ENCODE measurements at places on chromosomes 5 and 9. TPM values are rescaled to one million over a fixed set of nuclear protein-coding genes. Genes with fewer than 3 reads are reported as not detected.

- H3K27ac ChIP-seq, result no peak overlapping the region
- H3K4me1 ChIP-seq, result no peaks in the 10 kb centered on the region
- H3K36me3 ChIP-seq, result peaks cover 27% of the 10 kb centered on the region
Observed at GRCh38 chr9:131203431-131204218, 72.7 kb downstream of the FAM78A start.

DNA sequence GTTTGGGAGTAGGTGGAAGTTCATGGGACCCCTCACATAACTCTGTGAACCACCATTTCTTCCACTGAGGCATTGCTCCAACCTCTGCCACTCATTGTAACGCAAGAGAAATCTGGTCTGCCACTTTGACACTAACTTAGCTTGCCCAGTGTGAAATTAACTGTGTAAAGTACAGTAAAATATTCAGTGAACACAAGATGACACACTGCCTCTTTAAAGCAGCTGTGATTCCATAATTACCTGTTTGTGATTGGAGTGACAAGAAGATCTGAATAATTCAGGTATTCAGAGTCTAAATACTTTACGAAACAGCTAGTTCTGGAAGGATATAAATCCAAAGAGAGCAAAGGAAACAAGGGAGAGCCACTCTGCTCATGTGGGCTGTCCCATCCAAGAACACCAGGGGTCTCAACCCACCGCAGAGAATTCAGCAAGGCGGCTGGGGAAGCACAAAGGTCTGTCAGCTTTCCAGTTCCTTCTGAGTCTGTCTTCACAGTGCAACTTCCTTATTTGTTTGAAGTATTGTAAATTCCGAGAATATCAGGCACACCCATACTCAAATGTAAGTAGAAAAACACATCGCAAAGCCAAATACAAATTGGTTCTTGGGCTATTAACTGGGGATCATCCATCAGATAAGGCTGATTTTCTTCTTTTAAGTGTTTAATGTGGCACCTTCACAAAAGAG is 86.9 kb downstream of the GNAQ start:
- H3K4me1 ChIP-seq, result peaks cover 15% of the 10 kb centered on the region
- no peaks in the 10 kb centered on the region for H3K27me3 ChIP-seq
- no peaks in the 10 kb centered on the region for H3K36me3 ChIP-seq
- H3K27ac ChIP-seq, result no peak overlapping the region
- no peak overlapping the region for H3K4me3 ChIP-seq

DNA sequence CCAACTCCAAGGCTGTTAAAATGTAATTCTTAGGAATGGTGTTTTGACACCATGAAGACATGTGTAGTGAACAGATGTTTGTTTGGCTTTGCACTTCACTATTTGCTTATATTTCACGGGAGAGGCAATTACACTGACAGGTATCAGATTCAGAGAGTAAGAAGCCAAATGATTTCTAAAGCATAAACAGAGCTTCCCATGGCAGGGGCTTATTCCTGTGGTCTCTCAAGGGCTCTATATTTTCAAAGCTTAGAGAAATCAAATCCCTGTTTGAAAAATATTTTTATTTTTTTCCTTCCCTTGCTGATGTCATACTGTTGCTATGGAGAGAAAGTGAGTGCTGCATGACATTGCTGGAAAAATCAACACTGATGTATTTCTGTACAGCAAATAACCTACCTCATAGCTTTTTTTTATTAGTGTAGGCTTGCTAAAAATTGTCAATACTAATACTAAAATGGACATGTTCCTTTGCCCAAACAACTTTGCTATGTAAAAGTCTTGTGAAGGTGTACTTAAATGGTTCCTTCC is 161.4 kb downstream of the GIN1 start:
- peak; percentile 77 for DNase-seq
- 0 out of 2 replicates have a peak, but pooled peaks cover 28% of the 10 kb centered on the region for H3K36me3 ChIP-seq
- no peaks in the 10 kb centered on the region for H3K27me3 ChIP-seq

- no peak overlapping the region for H3K4me3 ChIP-seq
- H3K27me3 ChIP-seq, result no peaks in the 10 kb centered on the region
- H3K4me1 ChIP-seq, result no peaks in the 10 kb centered on the region
Observed at GRCh38 chr5:55347786-55348185, 40.0 kb downstream of the MTREX start.

DNA sequence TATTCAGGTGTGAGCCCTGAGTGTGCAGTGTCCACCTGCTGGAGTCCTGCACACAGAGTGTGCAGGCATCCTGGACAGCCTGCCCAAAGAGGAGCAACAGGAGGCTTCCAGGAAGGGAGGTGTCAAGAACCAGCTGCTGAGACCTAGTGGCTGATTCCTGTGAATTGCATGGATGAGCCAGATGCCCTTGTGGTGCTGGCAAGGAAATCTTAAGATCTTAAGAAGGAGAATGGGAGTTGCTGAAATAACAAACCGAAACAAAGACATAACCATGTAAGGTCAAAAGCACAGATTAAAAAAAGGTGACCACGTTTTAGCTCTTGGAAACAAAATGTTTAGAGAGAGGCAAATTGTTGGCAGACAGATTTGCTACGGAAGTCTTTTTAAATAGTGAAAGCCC is 29.3 kb upstream of the RPS23 start:
- no peaks in the 10 kb centered on the region for H3K27me3 ChIP-seq
- DNase-seq, result peak; percentile 23
- H3K4me3 ChIP-seq, result no peak overlapping the region

The SRD5A1 gene
- total RNA-seq, result 20.2 TPM

The ORM1 gene
- total RNA-seq, result not detected

The PHF24 gene
- total RNA-seq, result not detected

The PALM2AKAP2 gene
- 12.5 TPM for total RNA-seq

The ARSI gene
- total RNA-seq, result 4.2 TPM
